Placental pericyte (primary cell): ENCODE measurements at places on chromosomes 1 and 21. TPM values are rescaled to one million over a fixed set of nuclear protein-coding genes. Genes with fewer than 3 reads are reported as not detected.

Gene HSD3B1
- not detected in 2 replicates for total RNA-seq

Gene GBP2
- total RNA-seq: 8.7 and 39.8 TPM in 2 replicates

Gene OR11L1
- not detected in 2 replicates for total RNA-seq

Gene C1orf141
- total RNA-seq: not detected in 2 replicates
